Kidney capillary endothelial cell (primary cell): ENCODE measurements at places on chromosomes 13 and 19.

- no peak for DNase-seq
Observed at GRCh38 chr13:37884674-37885073, 15.1 kb upstream of the TRPC4 start.

- no peak for DNase-seq
Observed at GRCh38 chr19:19546751-19547162, 8.7 kb downstream of the CILP2 start.

- no peak for DNase-seq
Observed at GRCh38 chr19:4473763-4474513, 1.8 kb downstream of the HDGFL2 start.

- no peak for DNase-seq
Observed at GRCh38 chr13:109790942-109791605, 4.7 kb upstream of the IRS2 start.

DNA sequence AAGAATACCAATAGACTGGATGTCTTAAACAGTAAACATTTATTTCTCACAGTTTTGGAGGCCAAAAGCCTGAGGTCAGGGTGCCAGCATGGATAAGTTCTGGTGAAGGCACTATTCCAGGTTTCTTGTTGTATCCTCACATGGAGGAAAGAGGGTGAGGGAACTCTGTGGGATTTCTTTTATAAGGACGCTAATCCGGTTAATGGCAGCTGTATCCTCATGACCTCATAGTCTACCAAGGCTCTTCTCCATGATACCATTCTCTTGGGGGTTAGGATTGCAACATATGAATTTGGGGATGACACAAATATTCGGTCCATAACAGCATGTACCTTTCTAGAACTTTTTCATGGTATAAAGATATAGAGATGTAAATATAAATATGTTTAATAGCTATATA is 412.0 kb downstream of the LMO7 start:
- DNase-seq: no peak
